ENCODE measurements at places on chromosomes 6 and 20.

DNA sequence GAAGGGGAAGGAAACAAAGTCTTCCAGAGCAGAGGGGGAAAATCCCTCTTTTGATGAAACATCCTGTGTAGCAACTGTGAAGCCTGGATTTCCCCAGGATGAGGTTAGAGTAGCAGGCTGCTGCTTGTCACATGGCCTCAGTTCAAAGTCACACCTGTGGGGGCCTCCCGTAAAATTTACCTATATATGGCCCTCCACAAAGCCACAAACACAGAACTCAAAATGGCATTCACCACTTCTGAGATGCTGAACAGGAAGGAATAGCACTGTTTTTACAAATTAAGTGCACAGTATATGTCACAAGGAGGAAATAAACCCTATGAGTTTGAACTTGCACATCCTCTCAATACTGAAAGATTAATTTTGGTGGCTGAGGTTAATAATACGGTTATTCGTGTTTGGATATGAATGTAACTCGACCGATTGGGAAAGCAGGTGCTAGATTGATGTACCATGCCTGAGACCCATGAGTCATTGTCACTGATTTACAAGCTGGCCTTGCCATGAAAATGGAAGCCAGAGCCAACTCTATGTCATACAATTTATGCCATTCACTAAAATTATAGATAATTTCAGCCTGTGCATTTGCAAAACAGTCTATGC is 70.6 kb downstream of the SGK1 start:
- DNase-seq, result no peak

DNA sequence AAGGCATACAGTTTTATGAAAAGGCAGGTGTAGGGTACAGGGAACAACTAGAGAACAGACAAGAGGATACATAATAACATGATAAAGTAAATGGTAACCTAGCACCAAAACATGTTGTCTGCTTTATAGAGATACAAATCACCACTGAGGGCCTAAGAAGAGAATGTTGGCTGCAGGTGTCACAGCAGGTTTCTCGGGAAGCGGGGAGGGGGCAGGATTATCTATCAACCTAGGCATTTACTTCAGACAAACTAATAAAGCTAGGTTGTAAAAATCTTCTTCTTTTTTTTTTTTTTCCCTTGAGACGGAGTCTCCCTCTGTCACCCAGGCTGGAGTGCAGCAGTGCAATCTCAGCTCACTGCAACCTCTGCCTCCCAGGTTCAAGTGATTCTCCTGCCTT is 22.7 kb downstream of the PIM1 start:
- DNase-seq, result no peak

GRCh38 chr6:143998686-143999085 is 9.4 kb downstream of the PLAGL1 start:
- no peak for DNase-seq

DNA sequence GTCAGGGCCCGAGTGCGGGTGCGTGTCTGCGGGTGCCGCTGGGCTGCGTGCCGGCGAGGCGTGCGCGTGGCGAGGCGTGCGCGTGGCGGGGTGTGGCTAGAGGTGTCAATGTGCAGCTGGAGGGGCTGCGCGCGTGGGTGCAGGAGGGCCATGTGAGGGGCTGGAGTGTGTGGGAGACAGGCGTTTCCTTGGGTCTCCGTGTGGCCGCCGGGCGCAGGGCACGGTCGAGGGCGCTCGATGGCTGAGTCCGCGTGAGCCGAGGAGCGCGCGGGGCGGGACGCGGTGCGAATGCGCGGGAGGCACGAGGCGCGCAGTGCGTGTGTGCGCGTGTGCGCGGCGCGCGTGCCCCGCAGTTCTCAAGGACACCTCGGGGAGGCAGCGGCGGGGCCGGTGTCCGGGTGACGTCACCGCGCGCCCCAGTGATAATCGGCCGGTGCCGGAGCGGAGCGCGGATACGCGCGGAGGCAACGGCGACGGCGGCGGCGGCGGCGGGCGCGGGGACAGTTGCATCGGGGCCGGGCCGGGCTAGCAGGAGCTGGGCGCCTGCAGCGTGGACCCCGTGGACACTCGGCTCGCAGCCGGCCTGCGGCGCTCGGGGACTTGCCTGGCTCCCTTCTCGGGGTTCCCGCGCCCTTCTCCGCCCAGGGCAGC is 38.7 kb downstream of the YTHDF1 start:
- DNase-seq, result no peak

DNA sequence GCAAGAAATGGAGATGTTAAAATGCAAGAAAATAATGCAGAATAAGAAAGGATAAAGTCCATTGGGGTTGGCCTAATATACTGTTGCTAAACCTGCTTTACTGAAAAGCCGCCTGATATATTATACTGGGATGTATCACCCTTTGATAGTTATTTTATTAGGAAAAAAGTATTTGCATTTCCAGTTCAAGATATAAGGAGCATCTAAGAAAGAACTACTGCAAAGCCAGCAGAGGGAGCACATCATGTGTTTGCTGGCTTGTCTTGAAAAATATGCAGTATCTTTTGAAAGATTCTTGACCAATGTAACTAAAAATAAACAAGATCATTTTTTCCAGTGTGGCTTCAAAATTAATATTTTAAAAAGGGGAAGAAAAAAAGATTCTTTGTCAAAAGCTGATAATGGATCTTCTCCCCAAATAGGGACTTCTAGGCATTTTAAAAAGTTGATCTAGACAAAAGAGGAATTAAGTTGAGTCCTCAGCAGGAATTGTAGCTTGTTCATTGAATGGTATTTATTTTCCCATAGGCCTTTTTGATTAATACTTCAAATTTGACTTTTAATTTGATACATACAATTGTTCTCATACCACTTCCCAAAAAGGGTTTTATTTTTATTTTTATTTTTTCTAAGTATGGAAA is 214.9 kb downstream of the ZFAND3 start:
- peak; percentile 9 for DNase-seq

DNA sequence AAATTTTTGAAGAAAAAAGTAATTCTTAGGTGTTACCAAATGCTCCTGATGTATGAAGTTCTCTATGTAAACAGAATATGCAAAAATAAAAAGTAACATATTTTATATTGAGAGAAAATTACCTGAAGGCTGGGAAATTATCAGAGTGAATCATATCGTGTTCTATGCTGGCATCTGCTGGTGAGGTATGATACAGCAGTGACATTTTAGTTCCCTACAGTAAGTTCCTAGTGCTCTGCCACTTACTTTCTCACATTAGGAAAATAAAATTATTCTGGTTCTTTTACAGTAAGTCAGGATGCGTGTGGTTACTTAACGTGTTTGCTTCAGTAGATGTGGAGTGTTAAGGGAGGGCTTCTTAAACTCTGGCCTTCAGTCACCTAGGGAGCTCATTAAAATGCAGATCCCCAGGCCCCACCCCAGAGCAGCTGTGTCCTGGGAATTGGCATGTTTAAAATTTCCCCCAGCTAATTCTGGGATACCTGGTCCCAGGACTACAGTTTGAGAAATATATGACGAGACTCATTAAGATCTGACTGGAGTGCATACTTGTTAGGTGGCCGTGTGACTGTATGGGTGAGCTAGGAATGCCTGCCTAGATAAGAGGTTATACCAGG is 3.2 kb downstream of the ACTR5 start:
- peak; percentile 22 for DNase-seq

DNA sequence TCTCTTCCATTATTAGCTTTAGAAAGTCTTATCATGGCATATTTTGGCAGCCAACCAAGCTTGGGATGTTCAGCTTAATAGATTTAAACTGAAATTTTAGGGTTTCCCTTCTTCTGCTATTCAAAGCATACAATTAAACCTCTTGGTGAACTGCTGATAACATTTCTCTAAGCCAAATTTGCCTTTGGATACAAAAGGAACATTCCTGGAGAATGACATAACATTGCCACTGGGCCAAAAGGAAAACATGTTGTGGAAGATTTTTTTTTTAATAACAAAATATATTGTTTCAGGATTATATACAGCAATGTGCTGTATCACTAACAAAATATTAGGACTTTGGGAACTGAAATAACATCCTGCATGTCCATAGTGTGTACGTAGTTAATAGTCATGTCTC is 215.1 kb upstream of the TBX18 start:
- no peak for DNase-seq

DNA sequence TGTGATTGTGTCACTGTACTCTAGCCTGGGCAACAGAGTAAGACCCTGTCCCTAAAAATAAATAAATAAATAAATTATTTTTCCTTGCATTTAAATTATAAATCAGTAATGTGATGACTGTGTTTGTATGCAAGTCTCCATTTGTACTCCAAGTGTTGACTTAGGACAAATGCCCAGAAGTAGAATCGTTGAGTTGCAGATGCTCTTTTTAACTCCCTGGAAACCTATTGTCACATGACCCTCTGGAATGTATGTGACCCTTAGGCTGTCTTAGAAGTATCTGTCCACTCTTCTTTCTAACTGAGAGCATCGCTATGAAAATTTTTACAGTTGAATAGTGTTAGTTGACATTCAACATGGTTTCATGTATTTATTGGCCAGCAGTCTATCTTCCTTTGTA is 18.8 kb downstream of the OR2A4 start:
- DNase-seq, result peak; percentile 2

DNA sequence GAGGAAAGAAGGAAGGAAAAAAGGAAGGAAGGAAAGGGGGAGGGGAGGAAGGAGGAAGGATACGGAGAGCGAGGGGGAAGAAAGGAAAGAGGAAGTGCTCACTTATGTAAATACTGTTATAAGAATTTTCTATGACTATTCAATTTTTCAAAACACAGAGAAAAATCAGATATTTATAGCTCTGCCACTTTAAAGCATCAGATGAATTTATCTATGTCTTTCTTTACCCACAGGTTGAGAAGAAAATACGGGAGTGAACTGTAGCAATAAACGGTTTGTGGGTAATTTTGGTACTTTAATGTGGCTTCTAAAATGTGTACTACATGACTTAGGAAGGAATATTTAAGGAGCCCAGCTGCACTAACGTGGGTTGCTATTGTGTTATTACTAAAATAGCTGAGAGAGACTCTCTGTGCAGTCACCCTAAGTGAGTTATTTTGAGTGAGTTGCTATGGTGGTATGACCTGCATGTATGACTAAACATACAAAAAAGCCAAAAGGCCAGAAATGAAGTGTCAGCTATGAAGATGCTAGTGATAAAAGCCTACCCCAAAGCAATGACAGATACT is 225.5 kb downstream of the SOD2 start:
- no peak for DNase-seq

DNA sequence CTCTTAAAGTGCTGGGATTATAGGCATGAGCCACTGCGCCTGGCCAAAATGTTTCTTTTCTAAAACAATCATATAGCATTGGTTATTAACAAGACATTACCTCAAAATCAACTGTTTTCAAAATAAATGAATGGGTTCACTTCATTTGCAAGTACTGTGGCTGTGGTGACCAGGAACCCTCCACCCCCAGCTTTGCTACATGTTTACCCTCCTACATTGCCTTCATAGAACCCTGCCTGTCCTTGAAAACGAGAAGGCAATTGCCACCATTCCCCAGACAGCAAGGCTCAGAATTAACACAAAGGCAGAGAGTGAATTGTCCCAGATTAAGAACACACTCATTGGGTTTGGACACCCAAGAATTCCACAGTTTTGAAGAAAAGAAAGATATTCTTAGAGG is 116.6 kb upstream of the LGSN start:
- no peak for DNase-seq

GRCh38 chr20:48064929-48065328 is 279.6 kb upstream of the SULF2 start:
- no peak for DNase-seq

GRCh38 chr20:57570920-57571319 is 10.0 kb downstream of the PCK1 start:
- no peak for DNase-seq

DNA sequence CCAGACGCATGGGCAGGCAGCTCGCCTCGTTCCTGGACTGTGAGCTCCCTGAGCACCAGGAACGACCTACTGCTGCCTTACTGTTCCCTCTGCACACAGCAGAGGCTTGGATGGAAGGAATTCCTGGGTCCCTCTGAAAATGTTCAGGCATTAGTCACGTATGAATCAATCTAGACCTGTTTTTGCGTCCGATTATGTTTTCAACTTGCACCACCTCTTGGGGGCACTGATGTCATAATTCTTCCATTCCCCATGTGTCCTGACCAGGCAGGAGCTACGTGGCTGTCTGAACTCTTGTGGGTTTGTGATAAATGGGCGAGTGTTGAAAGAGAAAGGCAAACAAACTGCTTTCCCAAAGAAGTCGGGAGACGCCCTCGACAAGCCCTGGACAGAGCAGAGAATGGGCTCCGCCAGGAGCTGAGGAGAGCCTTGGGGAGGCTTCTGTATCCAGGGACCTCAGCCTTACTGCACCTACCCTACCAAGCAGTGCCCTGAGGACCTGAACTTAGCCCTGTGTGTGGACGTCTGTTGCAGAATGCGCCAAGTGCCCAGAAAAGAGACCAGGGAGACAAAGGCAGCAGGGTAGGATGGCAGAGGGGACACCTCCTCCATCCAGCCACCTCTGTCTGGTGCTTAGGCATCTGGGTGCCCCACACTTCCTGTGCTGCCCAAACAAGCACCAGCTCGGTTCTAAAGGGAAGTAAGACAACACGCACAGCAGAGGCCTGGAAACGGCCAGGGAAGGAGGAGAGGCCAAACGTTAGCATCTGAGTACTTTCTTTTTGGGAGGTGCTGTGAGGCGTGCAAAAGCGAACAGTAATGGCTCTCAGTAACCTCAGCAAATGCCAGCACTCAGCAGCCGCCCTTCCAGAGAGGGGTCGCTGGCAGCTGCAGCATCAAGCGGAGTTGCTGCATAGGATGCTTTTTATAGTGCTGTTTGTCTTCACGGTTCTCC is 124.2 kb downstream of the LY86 start:
- DNase-seq, result no peak

- DNase-seq, result peak; percentile 53
Measured at GRCh38 chr20:19465536-19465935, 253.1 kb downstream of the SLC24A3 start.

GRCh38 chr6:101845172-101845571 is 451.7 kb downstream of the GRIK2 start:
- no peak for DNase-seq

- DNase-seq, result peak; percentile 34
Measured at GRCh38 chr20:25033265-25033923, 24.5 kb downstream of the ACSS1 start.

DNA sequence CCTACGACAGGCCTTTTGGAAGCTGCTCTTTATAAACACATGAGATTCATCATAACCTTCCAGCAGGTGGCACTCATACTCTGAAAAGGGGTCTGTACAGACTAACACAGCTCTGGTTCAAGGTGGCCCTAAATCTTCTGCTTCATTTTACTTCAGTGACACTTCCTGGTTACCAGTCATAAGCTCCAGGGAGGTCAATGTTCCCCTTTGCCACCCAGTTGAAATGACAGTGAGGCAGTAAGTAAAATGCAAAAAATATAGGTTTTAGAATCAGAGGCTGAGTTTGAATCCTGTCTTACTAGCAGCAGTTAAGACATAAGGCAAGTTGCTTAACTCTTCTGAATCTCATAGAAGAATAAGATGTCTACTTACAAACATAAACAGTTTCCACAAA is 132.8 kb downstream of the CDK19 start:
- DNase-seq, result peak; percentile 68

GRCh38 chr20:24382743-24383142 is 86.7 kb upstream of the SYNDIG1 start:
- DNase-seq, result peak; percentile 21
